ENCODE measurements at places on chromosomes 2 and 18.

DNA sequence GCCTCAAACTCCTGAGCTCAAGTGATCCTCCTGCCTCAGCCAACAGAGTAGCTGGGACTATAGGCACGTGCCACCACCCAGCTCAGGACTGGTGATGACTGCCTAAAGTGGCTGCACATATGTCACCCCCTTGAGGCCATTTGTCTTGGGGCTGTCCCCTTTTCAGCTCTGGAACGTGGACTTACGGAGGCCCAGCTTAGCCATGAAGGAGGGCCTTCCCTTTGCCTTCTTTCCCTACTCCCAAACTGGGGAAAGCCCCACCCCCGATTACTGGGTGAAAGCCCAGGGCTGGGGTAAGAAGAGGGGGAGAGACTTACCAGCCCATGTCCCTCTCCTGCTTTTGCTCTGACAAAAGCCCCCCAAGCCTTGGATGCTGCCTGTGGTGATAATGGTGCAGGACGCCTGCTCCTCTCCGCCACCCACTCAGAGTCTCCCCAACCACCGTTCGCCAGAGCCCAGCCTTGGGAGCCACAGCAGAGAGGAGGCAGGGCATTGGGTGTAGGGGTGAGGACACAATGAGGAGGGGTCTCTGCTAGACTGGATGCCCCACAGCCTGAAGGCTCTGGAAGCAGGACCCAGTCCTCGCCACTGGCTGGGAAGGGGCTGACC lies 2.5 kb upstream of the DUSP2 start:
- DNase-seq = no peak

DNA sequence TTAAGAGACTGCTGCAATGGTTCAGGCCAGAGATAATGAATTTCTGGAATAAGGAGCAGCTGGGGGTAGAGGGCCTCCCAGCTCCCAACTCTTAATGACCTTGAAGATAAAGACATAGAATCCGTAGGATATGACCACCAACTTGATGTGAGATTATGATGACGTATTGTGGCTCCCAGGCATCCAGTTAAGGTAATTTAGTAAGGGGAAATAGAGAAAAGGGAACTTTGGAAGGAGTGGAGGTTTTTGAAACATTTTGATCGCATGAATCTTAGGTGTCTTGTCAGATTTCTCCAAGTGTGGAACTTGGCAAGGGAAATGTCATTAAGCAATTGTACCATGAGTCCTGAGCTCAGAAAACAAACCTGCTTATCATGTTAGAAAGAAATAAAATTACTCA lies 277.3 kb upstream of the TANK start:
- no peak for DNase-seq

GRCh38 chr2:122341007-122341406 lies 585.6 kb downstream of the TSN start:
- DNase-seq = no peak

- no peak for DNase-seq
Observed at GRCh38 chr18:54641734-54642133, 50.7 kb downstream of the DYNAP start.

- no peak for DNase-seq
Observed at GRCh38 chr2:54099829-54100585, 15.4 kb upstream of the ACYP2 start.

DNA sequence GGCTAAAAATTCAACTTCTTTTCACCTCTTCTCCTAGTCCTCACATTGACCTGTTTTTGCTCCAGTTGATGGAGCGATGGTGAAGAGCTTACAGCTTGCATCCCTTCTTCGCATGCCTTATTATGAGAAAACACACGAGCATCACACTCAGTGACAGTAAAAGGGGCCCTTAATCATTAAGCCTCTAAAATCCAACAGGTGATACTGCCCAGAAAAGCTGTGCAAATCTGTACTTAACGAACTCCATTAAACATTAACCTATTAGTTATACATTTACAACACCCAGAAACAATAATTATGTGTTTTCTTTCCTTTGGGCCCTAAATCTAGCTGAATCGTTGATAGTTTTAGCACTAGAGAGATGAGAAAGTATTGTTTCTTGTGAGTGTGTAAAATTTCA lies 54.8 kb downstream of the LAMA1 start:
- no peak for DNase-seq

- no peak for DNase-seq
Observed at GRCh38 chr18:6561016-6561415, 146.3 kb upstream of the L3MBTL4 start.

- DNase-seq = no peak
Observed at GRCh38 chr2:1550658-1551316, 137.5 kb downstream of the TPO start.

DNA sequence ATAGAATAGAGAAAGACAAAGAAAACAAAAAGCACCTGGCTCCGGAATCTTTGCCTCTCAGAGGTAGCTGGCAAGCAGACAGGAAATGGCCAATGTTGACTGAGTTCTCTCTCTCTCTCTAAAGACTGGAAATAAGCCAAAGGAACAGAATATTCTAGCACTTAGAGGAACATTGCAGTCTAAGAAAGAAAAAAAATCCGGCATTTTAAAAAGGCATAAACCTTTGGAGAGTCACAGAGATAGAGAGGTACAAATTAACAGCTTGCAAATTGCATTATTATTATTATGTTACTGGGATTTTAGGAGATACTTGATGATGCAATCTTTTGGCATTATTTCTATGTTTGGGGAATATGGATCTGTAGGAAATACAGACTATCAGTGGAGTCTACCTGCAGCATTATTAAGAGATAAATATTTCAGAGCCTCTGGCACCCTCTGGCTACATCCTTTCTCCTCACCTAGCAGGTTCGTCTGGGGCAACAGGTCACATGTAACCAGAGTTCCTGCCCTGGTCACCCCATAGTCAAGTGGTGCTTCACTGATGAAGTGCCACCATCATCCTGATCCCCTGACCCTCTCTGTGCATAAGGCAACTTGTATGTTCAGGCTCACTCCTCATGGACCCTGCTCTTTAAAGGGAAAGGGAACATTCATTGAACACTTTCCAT lies 318.9 kb upstream of the ACVR2A start:
- peak; percentile 95 for DNase-seq

GRCh38 chr2:240203031-240203787 lies 62.8 kb upstream of the OTOS start:
- DNase-seq = no peak

DNA sequence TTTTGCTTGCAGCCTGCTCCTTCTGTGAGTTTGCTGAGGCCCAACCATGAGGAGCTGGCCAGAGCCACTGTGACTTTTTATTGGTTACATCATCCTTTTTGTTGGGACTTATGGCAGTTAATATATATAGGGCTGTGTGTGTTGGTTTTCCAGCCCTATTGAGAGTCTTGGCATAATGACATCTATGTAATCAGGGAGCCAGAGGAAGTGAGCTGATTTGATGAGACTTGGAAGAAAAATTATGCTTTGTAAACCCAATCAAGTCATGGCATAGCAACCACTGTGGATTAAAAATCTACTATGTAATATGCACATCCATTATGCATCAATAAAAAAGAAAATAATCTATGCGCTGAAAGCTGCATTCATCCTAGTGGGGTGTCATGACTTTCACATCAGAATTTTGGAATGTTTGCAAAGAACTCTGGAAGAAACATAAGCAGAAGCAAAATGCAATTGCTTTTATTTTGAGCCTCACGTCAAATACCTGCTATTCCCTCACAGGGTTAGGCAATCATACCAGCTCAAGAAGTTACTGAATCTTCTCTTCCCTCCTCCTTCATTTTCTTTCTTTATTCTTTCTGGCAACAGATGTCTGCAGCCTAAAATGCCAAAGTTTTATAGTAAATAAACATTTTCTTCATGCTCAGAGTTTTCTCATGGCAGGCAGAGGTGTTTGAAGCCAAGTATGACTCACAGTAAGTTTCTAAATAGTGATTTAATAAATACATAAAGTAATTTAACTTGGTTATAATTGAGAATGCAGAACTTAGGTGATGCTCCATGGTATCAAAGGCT lies 308.5 kb downstream of the KCNS3 start:
- no peak for DNase-seq

DNA sequence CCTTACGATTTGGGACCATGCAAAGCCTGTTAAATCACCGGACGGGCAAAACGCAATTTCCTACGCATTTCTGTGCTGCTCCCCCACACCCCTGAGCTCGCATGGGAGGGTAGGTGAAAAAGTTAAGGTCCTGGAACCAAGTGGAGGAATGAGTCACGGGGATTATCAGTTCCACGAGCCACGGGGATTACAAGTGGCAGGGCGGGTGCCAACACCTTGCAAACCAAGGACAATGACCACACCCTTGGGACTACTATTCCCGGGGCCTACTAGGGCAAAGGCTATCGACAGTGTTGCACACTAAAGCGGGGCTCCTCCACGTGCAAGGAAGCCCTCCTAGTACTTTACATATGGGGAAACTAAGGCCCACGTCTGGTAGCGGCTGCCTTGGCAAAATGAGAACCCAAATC lies 447 bp downstream of the RETSAT start:
- DNase-seq = no peak

DNA sequence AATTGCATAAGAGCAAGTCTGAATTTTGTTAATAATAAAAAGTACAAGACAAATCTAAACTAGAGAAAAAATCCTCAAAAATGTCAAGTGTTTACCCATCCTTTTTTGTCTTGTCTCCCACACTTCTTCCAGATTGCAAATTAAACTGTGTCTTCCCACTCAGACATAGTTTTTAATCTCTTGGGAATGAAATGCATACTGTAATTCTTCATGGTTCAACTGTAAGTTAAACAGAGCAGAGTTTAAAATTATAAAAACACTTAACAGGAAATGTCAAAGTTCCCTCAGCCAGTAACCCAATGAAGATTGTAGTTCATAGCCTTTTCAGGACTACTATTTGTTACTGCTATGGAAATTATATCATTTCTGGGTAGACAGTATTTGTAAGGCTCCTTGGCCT lies 171.8 kb downstream of the UBE2E3 start:
- DNase-seq = no peak

DNA sequence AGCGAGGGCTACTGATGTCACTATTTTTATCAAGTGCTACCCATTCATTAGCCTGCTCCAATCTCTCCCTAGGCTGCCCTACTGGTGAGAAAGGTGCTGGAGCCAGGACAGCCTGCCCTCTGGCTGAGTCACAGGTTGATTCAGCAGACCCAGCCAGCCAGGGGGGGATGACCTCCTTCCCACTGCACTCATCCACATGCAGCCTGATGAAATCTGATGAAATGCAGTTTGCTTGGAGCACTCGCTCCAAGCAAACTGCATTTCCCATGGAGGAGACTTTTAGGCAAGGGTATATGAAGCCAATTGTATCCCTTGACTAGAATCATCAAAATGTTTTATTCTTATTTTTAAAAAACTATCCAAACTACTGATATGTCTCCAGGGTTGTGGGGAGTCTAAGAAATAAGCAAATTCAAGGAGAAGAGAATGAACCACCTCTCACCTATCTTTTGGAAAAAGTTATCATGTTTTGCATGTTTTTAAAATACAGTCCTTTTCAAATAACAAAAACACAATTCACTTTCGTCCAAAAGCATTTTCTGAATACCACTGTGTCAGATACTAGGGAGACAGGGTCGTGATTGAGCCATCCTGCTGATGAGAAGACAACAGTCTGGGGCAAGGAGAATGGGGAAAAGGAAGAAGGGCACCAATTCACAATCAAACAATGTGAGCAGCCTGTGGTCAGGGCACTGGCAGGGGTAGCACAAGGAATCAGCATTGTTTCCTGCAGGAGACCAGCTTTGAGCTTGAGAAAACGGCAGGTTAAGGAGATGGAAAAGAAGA lies 128.3 kb downstream of the AFF3 start:
- DNase-seq = no peak

DNA sequence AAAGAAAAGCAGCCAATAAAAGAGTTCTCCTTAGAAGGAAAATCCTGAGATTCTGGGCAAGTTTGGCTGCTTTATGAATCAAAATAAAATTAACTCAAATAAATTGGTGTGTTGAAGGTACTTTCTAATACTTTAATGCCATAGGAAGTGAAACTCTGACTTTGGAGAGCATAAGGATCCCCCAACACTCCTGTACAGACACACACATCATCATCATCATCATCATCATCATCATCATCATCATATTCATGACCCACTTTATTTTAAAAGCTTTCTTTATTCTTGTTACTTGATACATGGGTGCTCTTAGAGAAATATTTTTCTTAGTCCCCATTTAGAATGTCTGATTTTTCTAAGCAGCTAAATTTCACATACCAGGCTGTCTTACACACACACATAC lies 283.1 kb upstream of the CYRIA start:
- no peak for DNase-seq

GRCh38 chr2:68418855-68419254 lies 48.2 kb downstream of the FBXO48 start:
- DNase-seq = no peak

- no peak for DNase-seq
Observed at GRCh38 chr2:88500691-88501090, 48.2 kb upstream of the FOXI3 start.

- DNase-seq = no peak
Observed at GRCh38 chr2:74544634-74545033, 9.1 kb downstream of the LOXL3 start.

DNA sequence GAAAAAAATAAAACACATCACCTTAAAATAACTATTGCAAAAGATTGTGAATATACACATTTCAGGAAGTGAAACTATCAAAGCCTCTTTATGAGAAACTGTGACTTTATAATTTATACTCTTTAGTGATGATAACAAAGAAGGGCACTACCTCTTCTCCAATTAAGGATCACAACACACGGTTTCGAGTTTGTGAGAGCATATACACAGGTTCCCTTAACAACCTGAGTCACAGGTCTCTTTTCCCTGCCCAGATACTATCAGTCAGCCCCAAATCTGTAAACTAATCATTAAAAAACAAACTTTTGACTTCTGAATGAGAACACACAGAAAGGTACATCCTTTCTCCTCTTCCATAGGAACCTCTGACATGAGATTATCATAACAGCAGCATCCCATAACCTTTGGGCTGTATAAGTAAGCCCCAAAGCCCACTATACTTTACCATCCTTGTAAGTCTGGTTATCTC lies 44.9 kb downstream of the PTPN2 start:
- DNase-seq = no peak

GRCh38 chr2:15357186-15357585 lies 203.9 kb downstream of the NBAS start:
- DNase-seq = no peak

- DNase-seq = no peak
Observed at GRCh38 chr2:184646177-184646576, 47.8 kb downstream of the ZNF804A start.

DNA sequence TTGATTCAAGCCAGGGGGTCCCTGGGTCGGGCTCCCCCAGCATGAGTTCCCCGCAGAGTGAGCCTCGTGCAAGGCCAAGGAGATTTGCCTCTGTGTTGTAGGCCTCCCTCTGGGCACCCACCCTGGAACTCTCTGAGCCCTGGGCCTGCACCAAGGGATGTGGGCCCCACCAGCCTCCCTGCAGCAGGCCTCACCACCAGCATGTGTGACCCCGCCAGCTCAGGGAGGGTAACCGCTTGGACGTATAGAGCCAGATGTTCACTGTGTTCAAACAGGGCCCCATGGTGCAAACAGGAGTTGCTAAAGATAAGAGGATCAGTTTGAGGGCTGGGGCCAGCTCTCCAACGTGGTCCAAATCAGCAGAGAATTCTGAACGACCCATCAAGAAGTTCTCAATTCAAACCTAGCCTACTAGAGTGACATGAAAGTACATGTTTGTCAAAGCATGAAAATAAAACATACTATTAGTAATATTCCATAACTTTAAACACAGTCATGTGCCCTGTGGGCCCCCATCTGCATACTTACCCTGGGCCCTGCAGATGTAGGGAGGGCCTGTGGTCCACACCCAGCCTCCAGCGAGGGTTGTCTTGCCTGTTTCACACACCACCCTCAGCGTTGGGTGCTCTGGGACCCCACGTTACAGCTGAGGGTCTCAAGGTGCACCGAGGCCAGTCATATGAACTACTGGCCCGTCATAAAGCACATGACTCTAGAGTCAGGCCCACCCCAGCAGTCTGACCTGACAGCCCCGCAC lies 5.5 kb upstream of the TUBB6 start:
- DNase-seq = no peak

- DNase-seq = no peak
Observed at GRCh38 chr18:22339913-22340312, 77.8 kb downstream of the CTAGE1 start.

Data from NCI-H2029 treated with DMSO at 0.1 percent for 48 hours (cell line).